Upper lobe of left lung (tissue), 6 donors: ENCODE measurements at places on chromosomes 5 and 9.

DNA sequence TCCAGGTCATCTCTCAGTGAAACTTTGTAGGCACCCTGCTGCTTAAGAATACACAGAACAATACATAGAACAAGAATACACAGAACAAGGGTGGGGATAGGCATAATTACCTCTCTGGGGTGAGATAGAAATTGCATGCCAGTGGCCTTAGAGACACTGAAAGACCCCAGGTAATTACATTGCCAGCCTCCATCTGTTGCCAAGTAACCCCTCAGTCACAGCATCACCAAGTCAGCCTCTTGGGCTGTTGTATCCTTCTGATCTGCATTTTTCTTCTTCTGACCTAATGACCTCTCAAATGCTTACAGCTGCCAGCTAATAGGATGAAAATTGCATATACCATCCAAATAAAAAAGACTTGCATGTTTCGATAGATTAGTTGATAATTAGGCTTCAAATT lies 167.7 kb downstream of the GRIA1 start:
- DNase-seq: no peak

GRCh38 chr5:15431923-15432322 lies 68.1 kb upstream of the FBXL7 start:
- DNase-seq: no peak

DNA sequence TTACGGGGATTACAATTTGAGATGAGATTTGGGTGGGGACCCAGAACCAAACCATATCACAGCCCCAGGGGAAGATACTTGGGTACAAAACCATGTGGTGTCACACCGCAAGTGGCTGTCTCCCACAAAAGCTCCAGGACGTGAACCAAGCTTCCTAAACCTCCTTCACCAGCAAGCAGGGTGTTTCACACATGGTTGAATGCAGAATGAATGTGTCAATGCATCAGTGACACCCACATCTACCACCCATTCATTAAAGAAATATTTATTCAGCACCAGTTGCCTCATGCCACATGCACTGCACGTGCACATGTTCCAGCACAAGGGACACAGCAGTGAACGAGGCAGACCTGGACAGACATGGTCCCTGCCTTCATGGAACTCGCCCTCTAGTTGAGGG lies 70.9 kb upstream of the SPOCK1 start:
- no peak for DNase-seq

DNA sequence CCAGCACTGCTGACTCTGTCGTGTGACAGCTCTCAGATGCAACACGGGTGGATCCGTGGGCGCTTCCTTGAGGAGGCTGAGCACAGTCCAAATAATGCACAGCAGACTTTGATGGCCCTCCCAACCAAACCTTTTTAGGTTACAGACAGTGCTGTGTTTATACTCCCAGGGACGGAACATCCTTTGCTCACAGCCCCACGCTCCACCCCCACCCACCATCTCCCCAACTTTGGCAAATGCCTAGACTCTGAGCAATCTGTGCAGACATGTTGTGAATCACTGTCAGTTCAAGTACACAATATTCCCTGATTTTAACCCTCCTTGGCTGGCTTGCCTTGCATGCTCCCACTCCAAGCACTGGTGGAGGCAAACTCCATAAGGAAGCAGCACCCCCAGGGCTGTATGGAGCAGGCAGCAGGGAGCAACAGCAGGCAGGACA lies 324.6 kb downstream of the MLLT3 start:
- no peak for DNase-seq

- DNase-seq: no peak
These were observed 60.3 kb downstream of the CXXC5 start for GRCh38 chr5:139708434-139708861.

DNA sequence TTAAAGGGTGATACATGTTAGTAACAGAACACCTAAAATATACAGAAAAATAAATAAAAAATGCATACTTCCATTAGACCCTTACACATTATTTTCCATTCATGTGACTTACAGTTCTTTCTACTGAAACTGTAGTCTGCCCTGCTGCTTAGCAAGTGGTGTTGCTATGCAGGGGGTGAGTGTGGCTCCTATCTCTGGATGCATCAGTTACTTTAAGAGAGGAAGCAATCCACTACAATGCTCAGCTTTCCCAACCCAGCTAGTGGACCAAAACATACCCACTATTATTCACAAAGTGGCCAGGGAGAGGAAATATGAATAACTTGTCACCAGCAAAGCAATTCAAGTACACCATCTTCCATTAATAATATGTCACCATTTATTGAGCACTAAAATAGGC lies 121.8 kb downstream of the DOCK2 start:
- DNase-seq: no peak

DNA sequence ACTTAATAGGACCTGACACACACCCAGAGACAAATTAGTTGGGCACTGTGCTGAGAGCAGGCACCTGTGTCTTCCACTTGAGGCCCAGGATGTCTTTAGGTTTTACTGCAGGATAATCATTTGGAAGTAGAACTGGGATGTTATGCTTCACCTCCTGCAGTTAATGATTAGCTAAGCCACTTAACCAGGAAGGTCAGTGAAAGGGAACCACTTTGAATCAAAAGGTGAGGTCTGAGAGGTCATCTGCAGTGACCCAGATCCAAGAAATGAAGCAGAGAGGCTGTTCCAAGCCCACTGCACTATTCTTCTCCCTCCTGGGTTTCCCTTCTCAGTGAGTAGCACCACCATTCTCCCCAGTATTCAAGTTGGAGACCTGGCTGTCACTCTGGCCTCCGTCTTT lies 110.5 kb downstream of the SNX18 start:
- no peak for DNase-seq

DNA sequence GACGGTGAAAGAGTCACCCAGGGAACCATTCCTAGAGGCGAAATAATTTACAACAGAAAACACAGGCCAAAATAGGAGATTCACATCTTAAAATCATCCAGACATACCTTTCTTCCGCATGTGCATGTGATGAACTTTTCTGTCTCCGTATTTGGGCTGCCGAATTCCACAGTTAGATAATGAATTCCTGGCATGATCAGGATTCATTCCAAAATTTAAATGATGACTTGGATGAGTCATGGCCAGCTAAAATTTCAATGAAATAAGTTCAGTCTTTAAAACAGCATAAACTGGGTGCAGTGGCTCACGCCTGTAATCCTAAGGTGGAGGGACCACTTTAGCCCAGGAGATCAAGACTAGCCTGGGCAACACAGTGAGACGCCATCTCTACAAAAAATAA lies 82.7 kb downstream of the DROSHA start:
- DNase-seq: no peak

GRCh38 chr9:123772374-123772773 lies 157.6 kb downstream of the DENND1A start:
- DNase-seq: no peak

DNA sequence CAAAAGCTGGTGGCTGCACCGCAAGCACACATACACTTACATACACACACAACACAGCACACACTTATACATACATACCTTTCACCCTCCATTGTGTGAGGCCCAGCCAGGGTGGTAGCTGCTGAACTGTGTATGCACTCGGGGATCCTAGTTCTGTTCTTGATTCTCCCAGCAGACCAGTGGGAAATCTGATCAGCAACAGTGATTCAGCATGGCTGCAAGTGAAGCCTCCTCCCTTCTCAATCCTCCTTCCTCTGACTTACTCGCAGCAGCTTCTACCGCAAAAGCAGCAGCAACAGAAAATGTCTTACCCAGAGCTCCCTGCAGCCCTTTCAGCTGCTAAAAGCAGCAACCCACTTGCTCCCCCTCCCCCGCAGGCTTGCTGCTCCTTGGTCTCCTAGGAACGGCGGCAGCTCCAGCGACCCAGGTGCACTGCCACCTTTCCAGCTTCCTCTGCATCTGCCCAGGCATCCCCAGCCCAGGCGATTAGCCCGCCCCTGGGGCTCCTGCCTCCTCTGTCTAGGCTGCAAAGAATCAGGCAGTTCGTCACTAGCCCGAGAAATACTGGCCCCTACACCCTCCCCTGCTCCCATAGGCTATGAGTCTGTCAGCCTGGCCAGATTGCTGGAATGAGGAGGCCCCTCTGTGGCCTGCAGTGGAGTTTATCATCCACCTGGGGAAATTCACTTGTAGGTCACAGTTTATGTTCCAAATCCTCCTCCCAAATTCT lies at the start of gene KLHL3:
TSS of gene KLHL3 (minus strand) at position 535 of the 730 bp plus-strand sequence. CDS start at position 92, 443 bp downstream.
- peak; percentile 49 for DNase-seq

DNA sequence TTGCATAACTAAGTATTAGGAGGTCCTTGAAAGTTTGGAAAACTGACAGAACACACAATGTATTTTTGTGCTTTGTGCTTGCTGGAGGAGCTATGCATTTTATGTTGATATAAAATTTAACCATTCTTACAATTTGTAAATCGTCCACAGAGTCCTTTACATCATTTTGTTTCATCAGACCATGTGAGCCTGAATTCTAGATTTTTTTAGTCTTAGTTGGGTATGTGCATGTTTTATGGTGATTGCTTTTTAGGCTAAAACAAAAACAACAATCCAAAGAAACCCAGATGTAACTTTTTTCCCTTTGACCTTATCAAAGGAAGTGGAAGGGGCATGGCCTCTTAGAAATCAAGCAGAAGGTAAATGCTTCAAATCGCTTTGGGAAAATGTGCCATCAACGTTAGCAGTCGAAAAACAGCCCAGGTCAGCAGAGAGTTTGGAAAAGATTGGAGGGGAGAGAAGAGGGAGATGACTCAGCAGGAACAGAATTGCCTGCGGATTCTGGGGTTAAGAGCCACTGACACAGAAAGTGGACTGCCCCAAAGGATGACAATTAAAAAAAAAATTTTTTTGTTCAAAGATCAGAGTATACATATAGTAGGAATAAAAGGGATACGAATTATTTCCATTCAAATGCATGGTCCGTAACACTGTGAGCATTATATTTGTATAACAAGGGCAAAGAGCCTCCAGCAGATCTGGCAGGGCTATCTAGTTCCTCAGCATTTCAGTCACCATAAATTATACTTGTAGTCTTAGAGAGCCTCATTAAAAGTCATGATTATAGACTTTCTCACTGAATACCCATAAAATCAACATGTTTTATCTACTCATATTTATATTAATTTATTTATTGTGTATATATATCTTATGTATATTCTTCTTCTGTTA lies 253.5 kb upstream of the HAPLN1 start:
- DNase-seq: no peak

DNA sequence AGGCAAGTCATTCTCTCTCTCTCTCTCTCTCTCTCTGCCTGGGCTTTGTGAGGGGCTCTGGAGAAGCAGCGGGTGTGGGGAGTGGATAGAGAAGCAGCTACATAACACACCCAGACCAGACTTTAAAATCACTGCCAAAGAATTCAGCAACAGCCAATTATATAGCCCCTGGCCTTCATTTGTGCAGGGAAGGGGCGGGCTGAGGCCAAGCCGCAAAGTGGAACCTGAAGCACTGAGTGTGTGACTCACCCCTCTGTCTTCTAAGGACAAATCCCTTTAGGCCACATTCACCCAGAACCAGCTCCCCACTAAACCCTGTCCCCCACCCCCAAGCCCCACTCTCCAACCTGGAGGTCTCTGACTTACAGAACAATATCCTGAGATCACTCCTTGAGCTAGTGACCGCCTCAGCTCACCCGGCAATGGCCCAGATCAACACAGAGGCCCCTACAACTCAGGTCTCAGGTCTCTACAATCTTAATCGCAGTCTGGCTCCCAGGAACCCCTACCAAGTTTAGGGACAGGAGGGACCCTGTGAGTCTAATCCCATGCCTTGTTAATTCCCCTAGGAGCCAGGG lies 6.0 kb downstream of the B4GALT1 start:
- no peak for DNase-seq

DNA sequence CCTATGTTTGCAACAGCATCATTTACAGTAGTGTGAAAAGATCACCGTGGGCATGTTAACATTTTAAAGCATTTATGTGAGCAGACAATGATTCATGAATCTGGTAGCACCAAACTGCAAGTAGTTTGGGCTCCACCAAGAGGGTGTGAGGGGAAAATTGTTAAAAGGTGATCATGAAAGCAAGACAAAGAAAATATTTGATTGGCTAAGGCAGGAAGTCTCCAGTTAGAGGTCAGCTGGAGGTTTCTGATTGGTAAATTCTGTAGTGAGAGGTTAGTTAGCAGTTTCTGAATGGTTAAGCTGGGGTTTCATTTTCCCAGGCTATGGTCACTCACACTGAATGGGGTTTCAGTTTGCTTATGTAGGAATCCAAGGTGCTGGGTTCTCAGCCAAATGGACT lies 13.5 kb upstream of the DRD1 start:
- DNase-seq: no peak

GRCh38 chr5:126911986-126912385 lies 118.4 kb downstream of the MARCHF3 start:
- no peak for DNase-seq

- DNase-seq: no peak
These were observed 296.6 kb upstream of the RASA1 start for GRCh38 chr5:86971034-86971571.

DNA sequence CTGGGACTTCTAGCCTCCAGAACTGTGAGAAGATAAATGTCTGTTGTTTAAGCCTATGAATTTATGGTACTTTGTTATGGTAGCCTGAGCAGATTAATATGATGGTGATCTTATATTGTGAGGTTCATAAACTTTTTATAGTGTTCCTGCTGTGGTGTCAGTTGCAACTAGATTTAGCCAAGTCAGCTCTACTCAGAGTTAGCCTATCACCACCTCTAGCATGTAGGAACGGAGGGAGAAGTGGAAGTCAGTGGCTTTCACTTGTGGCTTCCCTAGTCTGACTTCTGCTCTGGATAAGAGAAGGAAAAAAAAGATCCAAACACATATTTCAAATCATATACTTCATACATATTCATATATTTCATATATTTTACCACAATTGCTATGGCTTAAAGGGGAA lies 6.6 kb downstream of the POC5 start:
- DNase-seq: no peak

GRCh38 chr9:116986015-116986414 lies 298.9 kb downstream of the TRIM32 start:
- no peak for DNase-seq

- DNase-seq: no peak
These were observed 29.7 kb upstream of the PPP2CA start for GRCh38 chr5:134255418-134256150.

- DNase-seq: no peak
These were observed 179.0 kb downstream of the ROR2 start for GRCh38 chr9:91771027-91771426.
